ENCODE measurements at places on chromosomes 6 and 20.

DNA sequence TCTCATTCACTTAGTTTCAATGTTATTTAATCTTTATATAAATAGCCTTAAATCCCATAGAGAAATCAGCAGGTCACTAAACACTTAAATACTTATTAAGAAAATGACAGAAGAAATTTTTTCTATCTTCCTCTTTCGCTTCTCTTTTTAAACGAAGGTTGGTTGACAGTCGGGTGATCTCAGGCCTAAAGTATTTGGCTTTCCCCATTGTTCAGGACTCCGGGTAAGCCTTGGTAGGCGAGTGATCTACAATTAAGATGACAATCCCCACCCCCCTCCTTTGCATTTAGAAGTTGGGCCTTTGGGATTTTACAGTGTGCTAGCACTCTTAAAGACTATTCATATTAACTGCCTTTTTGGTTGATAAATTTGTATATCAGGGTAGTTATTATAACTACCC lies 19.7 kb upstream of the UTRN start:
- peak; percentile 45 for DNase-seq

GRCh38 chr6:110814102-110815014 lies 911 bp downstream of the CDK19 start:
- DNase-seq = peak; percentile 32

DNA sequence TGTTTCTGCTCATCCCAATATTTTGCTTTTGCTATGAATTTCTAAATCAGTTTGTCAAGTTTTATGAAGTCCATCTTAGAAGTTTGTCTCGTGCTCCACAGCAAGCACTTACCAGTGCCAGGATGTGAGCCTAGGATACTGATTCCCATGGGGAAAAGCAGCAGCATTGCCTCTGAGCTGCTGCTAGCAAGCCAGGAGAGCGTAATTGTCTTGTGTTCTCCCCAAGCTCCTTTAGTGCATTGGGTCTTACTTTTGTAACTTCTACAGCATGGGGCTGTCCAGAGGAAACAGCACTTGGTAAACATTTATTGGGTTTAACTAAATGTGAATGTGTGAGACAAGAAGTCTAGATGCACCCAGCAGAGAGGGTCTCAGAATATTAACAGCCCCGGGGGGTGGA lies 76.1 kb downstream of the RNF182 start:
- DNase-seq = peak; percentile 37

DNA sequence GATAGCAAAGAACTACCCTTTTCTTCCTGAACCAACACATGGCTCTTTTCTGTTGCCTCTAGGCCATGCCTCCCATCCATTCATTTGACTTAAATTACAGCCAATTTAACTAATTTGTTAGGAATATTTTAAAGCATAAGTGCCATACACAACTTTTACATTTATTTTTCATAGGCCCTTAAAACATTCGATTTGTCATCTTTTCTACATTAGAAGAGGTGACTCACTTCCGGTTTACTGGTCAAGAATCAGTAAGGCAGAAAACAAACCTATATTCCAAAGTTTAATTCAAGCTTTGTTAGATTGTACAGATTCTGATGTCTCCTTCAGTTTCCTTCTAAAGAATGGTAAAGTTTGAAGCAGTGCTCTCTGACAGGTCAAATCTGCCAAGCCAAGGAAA lies 344.3 kb downstream of the SAMD5 start:
- no peak for DNase-seq

DNA sequence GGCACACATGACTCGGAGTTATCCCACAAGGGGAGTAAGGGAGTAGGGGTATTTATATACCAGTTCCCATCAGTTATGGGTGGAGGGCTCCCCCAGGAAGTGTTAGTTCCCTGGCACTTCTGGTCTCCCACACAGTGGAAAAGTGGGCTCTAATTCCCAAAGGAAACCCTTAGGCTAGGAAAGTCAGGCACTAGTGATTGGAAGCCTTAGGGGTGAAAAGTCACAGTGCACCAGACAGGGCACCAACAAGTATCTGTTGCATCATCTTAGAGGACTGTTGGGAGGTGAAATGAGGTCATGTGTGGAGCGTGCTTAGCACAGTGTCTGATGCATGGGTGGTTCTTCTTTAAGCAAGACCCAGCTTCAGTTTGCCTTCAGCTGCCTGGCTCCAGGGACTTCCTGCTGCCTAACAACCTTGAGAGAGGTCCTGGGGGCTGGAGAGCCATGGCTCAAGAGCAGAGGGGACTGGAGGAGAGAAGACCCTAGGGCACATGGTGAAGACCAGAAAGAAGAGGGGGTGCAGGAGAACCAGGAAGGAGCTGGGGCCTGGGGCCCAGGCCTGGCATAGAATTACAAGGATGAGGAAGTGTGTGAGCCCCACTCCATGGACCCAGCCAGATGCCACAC lies 7.5 kb upstream of the FOXP4 start:
- peak; percentile 61 for DNase-seq

GRCh38 chr6:168372889-168373288 lies 53.3 kb upstream of the DACT2 start:
- no peak for DNase-seq

DNA sequence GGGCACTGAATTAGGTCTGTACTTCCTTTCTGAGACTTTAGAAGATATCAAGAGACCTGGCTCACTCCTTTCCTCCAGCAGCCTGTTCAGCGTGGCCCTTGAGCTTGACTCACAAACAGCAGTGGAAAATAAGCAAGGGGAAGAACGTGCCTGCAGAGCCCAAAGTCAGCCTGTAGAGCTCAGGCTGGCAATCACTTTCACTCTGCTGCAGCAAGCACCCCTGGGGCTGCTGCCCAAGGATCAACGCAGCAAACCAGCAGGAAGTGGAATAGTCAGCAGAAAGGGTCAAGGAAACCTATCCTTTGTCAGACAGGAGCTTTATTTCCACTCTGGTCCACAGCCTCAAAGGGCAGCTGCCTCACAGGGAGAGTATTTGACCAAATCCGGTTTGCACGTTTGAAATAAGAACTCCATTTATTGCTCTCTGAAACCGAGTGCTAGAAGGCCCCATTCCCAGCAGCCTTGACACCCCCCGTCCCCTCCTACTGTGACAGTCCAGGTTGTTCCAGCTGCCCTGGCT lies 77.4 kb downstream of the PRDM1 start:
- peak; percentile 76 for DNase-seq
